ENCODE measurements at places on chromosomes 11 and 22.

GRCh38 chr11:27451244-27451965 lies 21.2 kb downstream of the LGR4 start:
- peak; percentile 27 for DNase-seq

DNA sequence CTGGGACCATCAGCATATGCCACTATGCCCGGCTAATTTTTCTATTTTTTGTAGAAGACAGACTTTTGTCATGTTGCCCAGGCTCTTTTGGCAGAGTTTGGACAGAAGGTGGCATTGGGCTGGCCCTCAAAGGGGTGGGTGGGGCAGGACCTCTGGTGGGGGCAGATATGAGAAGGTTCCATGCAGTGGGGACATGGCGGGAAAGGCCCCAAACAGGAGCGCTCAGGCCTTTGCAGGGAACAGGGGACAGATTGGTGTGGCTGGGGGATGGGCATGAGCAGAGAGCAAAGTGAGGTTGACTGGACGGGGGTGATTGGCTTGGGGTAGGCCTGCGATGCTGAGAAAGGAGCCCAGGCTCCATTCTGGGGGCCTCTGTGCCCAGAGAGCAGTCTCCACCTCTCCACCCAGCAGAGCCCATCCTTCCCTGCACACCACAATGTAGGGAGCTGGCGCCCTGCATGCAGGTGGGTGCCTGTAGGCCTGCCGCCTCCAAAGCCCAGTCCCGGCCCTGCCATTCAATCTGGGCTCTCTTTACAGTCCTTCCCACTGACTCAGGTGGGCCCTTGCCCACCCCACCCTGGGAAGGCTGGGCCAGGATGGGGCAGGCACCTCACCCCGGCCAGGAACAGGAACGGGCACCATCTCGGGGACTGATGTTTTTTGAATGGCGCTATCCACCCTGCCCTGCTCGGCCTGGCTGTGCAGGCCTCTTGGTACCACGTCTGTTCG lies 98.7 kb downstream of the MORC2 start:
- no peak for DNase-seq

GRCh38 chr22:49583886-49584505 lies 243.7 kb downstream of the BRD1 start:
- DNase-seq: no peak

DNA sequence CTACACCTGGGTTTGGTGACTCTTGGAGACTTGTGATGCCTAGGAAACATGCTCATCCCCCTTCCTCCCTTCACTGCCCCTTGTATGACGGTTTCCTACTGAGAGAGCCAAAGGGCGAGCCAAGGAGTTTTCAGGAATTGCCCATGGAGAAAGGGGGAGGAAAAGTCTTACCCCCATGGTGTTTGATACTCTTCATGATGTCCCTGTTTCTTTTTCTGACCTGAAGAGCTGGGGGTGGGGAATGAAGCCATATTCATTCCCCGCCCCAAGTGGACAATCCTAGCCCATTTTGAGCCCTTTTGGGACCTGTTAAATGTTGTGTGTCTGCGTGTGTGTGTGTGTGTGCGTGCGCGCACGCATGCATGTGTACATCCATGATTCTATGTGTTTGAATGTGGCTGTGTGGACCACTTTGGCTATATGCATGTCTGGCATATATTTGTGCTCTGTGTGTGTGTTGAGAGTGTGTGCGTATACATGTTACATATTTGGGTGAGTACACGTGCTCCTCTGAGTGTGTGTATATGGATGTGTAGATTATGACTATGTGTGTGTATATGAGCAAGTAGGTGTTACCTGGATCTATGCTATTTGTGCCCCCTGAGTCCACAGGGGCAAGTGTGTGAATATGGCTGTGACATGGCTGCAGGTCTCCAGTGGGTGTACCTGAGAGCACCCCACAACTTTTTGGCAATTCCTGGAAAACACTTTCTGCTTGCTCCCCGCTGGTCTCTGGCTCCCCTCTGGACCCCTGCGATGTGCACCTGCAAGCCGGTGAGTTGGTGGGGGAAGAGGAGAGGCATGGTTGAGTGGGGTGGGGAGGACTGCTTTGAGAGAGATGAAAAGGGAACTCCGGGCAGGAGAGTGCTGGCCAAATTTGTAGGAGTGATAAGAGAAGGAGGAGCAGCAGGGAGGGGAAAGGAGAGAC lies 24.6 kb downstream of the OTOG start:
- DNase-seq: no peak

GRCh38 chr11:17609291-17610084 lies 62.4 kb downstream of the OTOG start:
- DNase-seq: no peak

DNA sequence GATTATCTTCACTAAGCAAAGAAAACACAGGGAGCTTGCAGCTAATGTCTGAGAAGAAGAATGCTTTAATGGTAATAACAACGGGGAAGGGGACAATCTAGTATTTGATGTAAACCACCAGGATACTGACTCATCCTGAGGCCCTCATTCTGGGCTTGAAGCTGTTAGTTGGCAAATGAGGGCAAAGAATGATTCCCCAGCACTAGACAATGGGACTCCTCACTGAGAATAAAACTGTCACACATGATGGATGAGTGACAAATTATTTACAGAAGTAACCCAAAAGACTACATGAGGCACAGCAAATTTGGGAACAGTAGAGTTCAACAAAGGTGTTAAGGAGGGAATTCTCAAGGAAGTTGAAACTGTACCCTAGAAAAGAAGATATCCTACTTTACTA lies 76.3 kb downstream of the FAM168A start:
- peak; percentile 28 for DNase-seq

DNA sequence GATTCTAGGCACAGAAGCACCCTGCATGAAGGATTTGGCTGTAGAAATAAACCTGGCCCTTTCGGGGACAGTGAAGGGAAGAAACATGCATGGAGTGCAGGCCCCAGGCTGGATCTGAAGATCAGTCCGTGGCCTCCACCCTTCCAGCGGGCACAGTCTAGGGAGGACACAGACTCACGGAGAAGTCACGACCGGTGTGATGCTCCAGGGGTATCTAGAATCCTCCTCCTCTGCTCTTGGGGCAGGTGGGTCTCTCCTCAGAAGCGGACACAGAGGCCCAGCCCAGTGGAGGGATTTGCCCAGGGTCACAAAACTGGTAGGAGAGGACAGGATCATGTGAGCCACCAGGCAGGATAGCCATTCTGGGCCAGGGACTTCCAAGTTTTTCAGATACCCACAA lies 22.4 kb downstream of the SLCO2B1 start:
- no peak for DNase-seq

DNA sequence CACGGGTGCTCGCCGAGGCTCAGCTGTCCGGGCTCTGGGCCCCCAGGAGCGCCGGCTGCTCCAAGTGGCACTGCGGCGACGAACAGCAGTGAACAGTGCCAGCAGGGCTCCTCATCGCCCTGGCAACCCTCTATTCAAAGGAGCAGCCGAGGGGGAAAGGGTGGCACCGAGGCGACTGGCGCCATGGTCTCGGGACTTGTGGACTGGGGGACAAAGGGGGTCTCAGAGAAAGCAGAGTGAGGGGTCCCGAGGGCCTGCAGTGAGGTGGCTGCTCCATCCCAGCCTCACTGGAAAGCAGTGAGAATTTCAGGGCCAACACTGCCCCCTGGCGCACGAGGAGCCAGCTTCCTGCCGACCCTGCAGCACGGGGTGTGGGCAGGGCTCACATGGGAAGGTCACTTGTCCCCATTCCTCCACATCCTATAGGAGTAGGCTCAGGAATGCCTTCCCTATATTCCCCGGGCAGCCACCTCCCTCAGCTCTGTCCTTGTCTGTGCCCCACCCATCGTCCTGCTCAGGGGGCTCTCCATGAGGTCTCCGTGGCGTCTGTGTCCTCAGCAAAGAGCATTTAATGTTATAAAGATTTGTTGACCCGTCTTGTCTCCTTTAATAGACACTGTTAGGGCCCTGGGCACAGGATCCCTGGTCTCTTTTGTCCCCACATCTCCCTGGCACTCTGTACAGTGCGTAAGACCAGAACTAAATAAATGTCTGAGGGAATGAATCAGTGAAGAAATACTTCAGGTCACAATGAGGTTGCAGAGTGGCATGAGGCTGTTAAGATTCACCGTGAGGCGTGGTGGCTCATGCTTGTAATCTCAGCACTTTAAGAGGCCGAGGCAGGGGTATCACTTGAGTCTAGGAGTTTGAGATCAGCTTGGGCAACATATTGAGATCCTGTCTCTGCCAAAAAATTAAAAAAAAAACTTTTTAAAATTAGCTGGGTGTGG lies 26.4 kb downstream of the LRFN4 start:
- DNase-seq: peak; percentile 62

DNA sequence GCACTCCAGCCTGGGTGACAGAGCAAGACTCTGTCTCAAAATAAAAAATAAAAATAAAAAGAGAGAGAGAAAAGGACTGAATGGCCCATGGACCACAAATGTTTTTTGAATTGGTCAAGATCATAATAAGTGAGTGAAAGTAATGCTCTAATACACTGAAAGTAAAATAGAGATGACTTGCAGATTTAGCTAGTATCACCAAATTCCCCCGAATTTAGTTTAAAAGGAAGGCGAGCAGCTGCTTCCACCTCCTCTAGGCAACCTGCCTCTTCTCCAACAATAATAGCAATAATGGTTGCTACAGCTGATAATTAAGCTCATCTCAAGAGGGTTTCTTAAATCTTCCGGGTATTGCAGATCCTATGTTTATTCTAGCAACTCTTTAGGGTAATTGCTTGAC lies 36.8 kb downstream of the CELF1 start:
- DNase-seq: no peak

- DNase-seq: no peak
Measured at GRCh38 chr11:69211920-69212797, 56.4 kb downstream of the SMIM38 start.

GRCh38 chr22:45240104-45240809 lies 437 bp downstream of the KIAA0930 start:
- DNase-seq: no peak

DNA sequence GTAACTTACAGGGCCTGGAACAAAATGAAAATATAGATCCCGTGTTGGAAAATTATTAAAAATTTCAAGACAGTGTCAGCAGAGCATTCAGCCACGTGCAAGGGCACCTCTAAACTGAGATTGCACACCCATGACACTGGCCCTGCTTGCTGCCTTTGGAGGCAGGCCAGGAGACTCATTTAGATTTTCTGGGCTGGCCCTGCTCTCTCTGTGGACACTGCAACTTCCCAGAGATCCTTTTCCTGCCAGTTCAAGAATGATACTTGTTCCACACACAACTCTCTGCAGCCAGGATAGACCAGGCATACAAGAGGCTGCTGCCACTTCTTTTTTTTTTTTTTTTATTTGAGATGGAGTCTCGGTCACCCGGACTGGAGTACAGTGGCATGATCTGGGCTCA lies 56.7 kb upstream of the PTPRJ start:
- DNase-seq: peak; percentile 49

- DNase-seq: peak; percentile 16
Measured at GRCh38 chr11:84969103-84969502, 658.0 kb downstream of the DLG2 start.

- DNase-seq: no peak
Measured at GRCh38 chr11:95700471-95700817, 89.1 kb downstream of the FAM76B start.

- DNase-seq: peak; percentile 54
Measured at GRCh38 chr11:67370351-67371076, 2.9 kb downstream of the CLCF1 start.

- DNase-seq: peak; percentile 31
Measured at GRCh38 chr11:126963603-126964363, 36.8 kb downstream of the KIRREL3 start.

GRCh38 chr11:867856-868358 lies 25.3 kb downstream of the TSPAN4 start:
- DNase-seq: no peak

- no peak for DNase-seq
Measured at GRCh38 chr11:65132988-65133700, 1.2 kb downstream of the SYVN1 start.

DNA sequence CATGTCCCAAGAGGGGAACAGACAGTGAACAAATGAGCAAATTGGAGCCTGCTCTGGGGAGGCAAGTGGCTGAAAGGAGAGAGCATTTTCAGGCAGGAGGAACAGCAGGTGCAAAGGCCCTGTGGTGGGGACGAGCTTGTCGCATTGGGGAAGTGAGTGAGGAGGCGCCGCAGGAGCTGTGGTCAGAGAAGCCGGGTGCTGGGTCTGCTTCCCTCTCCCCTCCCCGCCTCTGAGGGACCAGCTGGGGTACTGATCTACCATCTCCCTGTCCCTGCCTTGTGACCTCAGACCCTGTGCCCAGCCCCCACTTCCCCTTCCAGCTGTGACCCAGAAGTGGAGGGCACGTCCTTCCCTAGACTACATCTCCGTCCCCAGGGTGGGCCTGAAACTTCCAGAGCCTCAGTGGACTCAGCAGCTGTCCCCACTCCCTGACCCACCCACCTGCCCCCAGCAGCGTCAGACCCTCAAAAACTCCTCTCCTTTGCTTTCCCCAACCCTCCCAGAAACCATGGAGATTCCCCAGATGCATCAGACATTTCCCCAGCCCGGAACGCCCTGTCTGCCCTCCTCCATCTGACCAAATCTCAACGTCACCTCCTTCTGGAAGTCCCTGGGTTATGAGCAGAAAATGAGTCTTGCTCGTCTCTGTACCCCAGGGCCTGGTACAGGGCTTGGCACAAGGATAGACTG lies 19.7 kb upstream of the PDGFB start:
- DNase-seq: no peak

- DNase-seq: no peak
Measured at GRCh38 chr11:27688076-27688475, 12.2 kb downstream of the BDNF start.

DNA sequence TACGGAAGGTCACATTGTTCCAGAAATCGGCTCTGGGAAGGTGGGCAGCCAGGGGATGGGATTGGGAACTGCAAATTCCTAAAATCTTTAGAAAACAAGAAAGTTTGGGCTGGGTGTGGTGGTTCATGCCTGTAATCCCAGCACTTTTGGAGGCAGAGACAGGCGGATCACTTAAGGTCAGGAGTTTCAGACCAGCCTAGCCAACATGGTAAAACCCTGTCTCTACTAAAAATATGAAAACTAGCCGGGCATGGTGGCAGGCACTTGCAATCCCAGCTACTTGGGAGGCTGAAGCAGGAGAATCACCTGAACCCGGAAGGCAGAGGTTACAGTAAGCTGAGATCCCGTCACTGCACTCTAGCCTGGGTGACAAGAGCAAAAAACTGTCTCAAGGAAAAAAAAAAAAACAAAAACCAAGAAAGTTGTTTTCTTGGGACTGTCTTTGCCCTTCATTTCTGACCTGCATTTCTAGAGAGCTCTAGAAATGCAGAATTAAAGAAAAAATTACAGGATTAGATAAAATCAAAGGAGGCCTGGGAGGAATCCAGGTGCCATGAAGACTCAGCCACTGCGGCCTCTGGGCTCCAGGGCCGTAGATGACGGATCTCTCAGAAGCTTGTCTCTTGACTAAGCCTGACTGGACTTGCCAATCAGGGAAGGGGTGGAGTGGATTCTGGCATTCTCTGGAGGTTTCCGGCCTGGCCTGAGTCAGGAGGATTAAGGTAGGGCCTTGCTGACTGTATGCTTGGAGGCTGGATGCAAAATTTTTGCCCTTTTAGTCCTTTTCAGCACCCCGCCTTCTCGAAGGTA lies 5.3 kb upstream of the MALAT1 start:
- DNase-seq: peak; percentile 99

GRCh38 chr11:44157019-44157418 lies 61.5 kb downstream of the EXT2 start:
- DNase-seq: no peak

- DNase-seq: no peak
Measured at GRCh38 chr11:47503227-47503626, 49.7 kb downstream of the CELF1 start.
